Effector memory CD8-positive, alpha-beta T cell (primary cell): ENCODE measurements at places on chromosomes 1 and 21.

DNA sequence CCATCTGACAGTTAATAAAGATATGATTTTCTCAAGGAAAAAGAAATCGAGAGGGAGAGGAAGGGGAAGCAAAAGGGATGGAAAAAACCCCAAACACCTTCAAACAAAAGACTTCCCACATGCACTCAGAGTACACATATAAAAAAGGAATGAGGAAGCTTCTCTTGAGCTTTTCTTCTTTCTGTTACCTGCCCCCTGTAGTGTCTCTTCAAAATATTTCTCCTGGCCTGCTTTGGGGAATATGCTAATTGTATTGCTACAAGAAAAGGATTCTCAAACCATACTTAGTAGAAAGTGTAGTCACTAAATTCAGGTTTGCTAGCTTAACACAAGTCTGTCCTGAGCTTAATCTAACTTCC lies 58.7 kb downstream of the KIF14 start:
- DNase-seq: no peak

GRCh38 chr1:110230381-110231199 lies 20.5 kb downstream of the KCNC4 start:
- no peak for DNase-seq

- no peak for DNase-seq
Measured at GRCh38 chr1:21552715-21553114, 43.5 kb downstream of the ALPL start.

GRCh38 chr1:65401612-65402011 lies 18.9 kb upstream of the LEPR start:
- DNase-seq: no peak

DNA sequence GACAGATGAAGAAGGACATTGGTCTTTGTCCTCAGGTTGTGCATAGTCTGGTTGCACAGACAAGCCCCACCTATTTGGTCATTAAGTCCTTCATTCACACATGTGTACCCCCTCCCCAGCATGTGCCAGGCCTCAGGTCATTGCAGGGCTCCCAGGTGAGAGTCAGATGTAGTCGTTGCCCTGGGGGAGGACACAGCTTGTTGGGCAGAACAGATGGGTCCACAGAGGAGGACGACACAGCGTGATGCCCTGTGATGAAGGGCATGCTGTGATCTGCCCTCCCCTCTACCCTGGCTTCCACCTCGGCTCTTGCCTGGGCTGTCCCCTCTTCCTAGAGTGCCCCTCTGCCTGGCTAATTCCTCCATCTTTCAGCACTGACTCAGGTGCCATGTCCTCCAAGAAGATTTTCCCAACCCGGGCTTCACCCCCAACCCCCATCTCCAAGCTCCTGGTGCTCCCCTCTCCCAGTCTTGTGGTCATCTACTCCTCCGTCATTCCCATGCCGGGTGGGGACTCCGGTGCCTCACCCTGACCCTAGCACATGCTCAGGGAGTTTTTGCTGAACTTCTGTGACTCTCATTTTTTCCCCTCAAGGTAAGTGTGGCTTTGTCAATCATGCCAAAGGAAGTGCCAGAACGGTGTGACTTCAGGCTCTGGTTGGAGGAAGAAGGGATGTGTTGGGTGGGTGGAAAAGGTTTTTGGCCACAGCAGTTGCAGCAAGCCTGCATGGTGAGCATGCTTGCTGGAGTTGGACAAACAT lies 220.5 kb downstream of the FOXD2 start:
- DNase-seq: no peak

DNA sequence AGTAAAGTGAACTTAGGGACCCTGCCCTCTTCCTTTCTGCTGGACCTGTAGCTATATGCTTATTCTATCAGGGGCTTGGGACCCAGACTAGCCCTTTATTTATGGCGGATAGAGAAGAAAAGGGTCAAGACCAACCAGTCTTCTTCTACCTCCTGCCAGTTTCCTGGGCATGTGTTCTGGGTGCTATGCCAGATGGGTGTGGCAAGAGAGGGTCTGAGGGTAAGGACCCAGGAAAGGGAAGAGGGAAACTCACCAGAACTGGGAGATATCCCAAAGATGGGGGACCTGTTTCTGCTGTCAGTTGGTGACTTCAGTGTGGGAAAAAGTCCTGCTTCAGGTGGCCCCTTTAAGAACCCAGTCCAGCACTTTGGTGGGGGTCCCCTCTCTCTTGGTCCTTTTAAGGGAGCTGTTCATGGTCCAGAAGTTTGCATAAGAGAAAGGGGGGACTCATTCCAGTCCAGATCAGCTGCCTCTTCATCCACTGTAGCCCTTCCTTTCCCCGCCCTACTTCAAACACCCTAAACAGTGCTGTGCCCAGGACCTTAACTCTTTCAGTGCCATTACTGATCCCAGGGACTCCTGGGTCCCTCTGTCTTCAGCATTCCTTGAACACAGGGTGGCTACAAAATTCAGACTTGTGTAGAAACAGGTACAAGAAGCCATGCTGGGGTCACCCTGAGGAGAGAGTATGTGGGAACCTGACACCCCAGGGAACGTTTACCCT lies 18.4 kb downstream of the SSR2 start:
- DNase-seq: no peak

DNA sequence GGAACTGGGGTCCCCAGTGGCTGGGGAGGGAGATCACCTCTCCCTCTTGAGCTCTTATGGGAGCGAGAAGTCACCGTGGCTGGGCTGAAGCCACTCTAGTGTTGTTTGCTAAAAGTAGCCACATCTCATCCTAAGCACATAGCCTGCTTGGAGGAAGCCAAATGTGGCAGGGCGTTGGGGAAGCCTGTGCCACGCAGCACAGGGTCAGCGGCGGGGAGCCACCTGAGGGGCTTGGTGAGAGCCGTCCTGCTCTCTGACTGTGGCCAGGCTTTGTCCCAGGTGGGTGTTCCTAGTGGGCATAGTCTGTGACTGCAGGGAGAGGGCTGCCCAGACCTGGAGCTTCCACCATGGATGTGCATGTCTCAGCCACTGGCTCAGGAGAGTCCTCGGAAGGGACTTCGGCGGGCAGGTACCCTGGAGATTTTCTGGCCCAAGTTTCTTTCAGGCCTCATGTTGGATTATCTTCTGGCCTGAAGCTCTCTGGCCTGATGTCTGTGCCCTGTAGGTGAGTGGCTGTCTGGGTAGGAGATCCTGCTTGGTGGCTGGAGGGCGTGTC lies 38.9 kb downstream of the MORN1 start:
- DNase-seq: no peak

- DNase-seq: no peak
Measured at GRCh38 chr1:45009956-45010854, 919 bp downstream of the HECTD3 start.

GRCh38 chr1:152667648-152668047 lies 4.5 kb downstream of the LCE2D start:
- DNase-seq: no peak

GRCh38 chr1:59007820-59008598 lies 224.2 kb upstream of the JUN start:
- no peak for DNase-seq

GRCh38 chr1:205585835-205586785 lies 45.7 kb downstream of the ELK4 start:
- DNase-seq: no peak

DNA sequence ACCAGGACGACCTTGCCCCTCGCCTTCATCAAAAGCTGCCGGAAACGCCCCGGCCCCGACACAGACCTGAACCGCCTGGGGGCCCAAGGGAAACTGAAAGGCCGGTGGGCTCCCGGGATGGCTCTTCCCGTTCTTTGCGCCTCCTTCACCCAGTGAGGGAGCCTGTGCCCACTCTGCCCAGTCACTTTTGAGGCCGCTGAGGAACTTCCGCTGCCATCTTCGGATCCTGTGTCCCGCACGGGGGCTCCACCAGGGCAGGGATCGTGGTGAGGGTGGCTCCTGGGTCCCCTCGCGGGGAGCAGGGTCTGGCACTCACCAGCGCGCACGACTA lies 104.0 kb downstream of the PPIAL4G start:
- no peak for DNase-seq

DNA sequence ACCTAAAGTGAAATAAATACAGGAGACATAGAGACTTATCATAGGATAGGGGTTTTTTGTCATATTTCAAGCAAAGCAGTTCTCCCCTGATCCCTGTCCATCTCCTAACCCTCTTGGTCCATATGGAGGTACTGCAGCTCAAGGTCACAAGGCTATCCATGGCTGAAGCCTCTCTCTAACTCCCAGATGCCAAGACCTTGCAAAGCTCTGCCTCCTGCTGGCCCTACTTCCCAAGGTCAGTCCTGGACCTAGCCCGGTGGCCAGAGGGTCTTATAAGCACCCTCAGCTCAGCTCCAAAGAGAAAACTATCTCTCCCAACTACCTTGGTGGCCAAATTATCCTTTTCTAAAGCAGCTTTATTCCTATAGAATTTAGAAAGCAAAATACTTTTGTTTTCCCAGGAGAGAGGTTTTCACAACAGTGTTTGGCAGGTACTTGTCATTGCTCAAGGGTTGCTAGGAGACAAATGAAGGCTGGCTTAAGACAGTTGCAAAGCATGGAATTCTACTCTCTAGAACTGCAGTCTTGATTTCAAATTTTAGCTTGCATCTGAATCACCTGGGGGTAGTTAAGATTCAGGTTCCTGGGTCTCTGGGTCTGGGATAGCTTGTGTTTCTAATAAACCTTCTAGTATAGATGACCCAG lies 121.5 kb downstream of the XCL2 start:
- DNase-seq: no peak

GRCh38 chr1:14658642-14659041 lies 60.2 kb downstream of the KAZN start:
- DNase-seq: no peak

GRCh38 chr1:234617986-234618736 lies 8.2 kb upstream of the IRF2BP2 start:
- DNase-seq: no peak

DNA sequence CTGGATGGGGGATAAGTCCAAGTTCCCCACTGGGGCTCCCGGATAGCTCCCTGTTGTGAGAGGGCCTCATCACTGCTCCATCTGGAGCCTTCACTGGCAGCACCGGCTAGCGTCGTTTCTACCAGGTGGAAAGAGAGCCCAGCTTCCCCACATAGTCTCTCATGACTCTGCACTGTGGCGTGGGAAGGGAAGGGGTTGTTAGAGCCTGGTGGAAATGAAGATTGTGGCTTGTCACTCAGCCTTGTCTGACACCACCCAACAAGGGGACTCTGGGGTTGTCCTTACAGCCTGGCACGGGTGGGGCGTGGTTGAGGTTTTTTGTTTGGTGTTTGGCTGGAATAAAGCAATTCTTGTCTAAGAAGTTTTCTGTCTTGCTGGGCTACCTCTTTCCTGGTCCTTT lies 94.6 kb downstream of the ADARB1 start:
- DNase-seq: no peak

DNA sequence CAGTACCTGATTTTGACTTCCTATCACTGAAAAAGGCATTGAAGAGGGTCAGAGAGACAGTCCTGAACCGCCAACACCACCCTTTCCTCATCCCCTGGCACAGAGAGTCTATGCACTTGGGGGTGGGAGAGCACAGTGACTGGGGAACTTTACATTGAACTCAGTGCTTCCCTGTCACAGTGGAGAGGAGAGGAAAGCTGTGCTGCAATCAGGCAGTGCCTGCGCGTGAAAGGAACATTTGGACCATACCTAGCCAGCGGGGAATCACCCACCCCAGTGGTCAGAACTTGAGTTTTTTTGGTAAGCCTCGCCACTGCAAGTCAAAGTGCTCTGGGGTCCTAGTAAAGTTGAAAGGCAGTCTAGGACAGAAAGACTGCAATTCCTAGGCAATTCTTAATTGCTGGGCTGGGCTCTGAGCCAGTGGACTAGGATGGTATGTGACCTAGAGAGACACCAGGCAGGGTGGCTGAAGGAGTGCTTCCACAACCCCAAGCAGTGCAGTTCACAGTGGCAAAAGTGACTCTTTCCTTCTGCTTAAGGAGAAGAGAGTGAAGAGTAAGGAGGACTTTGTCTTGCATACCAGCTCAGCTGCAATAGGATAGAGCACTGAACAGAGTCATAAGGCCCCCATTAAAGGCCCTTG lies 9.4 kb upstream of the HENMT1 start:
- DNase-seq: no peak

DNA sequence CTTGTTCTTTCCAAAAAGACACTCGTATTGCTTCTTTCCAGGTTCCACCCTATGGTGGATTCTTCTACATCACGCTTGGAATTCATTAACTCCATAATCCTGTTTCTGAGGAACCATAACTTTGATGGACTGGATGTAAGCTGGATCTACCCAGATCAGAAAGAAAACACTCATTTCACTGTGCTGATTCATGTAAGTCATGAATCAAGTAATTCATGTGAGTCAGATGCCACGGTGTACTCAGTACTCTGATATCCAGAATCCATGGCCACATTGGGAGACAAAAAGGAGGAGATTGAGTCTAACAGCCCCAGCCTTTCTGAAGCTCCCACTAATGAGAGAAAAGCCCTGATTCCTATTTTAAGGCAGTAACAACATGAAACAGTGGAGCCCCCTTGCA lies 7.4 kb downstream of the CHI3L2 start:
- DNase-seq: no peak

DNA sequence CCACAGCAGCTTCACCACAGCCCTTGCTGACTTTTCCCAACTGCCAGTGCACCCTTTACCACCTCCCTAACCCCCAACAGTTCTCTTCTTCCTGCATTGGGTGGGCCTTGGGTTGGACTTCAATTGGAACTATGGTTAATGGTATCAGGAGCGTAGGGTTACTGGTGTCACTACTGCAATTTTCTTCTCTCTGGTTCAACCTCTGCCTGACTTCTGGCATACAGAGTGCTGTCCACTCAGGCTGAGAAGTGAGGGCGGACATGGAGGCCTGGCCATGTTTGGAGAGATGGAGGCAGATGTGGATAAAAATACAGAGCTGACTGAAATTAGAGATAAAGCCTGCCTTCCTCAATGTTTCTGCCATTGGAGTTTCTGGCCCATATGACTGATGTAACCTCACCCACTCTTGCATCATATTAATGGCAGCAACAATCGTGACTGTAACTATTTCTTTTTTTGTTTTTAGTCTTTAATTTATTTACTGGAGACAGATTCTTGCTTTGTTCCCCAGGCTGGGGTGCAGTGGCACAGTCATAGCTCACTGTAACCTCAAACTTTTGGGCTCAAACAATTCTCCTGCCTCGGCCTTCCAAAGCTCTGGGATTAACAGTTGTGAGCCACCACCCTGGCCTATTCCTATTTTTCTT lies 87.8 kb downstream of the NAV1 start:
- DNase-seq: no peak
